Pulmonary artery endothelial cell (primary cell): ENCODE measurements at places on chromosomes 7 and 10. TPM values are rescaled to one million over a fixed set of nuclear protein-coding genes. Genes with fewer than 3 reads are reported as not detected.
A peak's percentile ranks its signal among the peaks of the same experiment; 100 is the strongest.

- DNase-seq: no peak
These were observed 2.0 kb downstream of the NRP1 start for GRCh38 chr10:33332183-33333065.

NXPH1 gene
- not detected in 2 replicates for total RNA-seq

DNA sequence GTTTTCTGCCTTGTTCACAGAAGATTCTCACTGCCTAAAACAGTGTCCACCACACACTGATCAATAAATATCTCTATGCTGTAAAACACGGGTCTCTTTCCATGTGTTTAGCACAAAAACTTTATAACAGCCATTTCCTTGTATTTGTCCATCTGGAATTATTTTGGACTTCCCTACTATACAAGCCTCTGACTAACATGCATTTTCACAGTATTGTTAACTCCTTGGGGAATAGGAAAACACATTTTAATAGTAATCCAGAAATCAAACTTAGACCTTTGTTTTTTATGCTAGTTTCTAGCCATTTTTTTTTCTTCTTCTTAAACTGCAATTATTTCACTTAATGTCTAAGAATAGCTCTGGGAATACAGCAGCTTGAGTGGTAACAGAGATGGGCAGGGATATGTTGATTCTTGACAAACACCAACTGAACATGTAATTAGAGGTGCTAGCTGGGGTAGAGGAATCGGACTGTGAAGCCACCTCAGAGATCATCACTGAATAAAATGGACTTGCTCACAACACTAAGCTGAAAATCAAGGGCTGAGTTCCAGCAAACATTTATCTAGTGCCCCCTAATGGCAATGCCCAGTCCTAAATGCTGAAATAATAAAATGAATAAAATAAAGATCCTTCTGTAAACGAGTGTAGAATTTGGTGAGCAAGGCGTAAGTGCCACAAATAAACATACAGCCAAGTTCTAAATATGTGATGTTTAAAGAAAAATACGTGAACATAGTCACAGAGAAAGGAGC lies 593.1 kb downstream of the SORCS1 start:
- no peak for DNase-seq

GALNT11 gene
- 33.4 and 37.8 TPM in 2 replicates for total RNA-seq

GRCh38 chr7:95690367-95690947 lies 81.9 kb upstream of the DYNC1I1 start:
- DNase-seq: peak; percentile 7

DNA sequence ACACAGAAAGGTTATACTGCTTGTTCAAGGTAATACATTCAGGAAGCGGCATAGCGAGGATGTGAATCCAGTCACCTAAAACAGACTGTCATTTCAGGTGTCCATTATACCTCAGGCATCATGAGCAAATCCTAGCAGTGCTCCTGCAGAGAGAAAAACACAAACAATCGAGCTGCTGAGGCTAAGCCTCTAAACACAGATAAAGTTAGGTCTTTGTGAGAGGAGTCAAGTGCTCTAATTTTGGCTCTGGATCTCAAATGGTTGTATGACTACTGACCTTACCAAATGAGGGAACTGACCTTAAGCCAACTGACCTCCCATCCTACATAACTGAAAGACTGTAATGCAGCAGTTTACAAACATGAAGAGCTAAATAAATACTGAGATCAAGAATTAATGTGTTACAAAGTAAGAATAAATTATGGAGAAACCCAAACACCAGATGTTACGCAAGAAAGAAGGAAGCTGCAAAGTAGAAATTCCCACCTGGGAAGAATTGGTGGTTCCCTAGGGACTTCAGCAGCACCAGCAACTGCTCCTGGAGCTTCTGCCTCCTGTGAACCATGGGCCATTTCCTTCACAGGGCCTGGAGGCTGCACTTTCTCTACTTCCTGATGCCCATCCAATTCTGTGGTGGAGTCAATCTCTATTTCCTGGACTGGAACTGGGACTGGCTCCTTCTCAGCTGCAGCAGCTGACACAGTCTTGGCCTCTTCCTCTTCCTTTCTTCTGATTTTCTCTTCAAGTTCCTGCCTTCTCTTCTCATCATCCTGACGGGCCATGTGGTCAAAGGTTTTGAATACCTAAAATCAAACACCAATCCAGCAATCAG lies 5.8 kb downstream of the NUDCD3 start:
- no peak for DNase-seq

DNA sequence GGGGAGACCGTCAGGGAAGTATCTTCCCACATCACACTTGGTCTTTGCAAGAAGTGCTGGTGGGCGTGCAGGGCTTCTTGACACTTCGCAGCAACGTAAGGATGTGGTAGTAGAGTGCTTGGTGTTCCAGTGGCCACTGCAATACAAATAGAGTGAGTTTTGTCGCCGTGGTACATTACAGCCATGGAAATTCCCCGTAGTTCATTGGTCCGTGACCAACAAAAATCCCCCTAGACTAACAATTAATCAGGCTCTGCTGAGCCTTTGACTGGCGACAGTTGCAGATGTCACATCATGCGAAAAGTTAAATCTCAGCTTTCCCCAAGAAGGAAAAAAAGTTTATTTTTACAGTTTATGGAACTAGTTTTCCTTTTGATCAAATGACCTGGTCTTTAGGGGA lies 134.7 kb downstream of the MGMT start:
- no peak for DNase-seq

- peak; percentile 58 for DNase-seq
These were observed 61.8 kb downstream of the SHH start for GRCh38 chr7:155750255-155751125.

CPA1 gene
- not detected in 2 replicates for total RNA-seq

SCIN gene
- total RNA-seq: under 0.01 and 0.18 TPM in 2 replicates

DNA sequence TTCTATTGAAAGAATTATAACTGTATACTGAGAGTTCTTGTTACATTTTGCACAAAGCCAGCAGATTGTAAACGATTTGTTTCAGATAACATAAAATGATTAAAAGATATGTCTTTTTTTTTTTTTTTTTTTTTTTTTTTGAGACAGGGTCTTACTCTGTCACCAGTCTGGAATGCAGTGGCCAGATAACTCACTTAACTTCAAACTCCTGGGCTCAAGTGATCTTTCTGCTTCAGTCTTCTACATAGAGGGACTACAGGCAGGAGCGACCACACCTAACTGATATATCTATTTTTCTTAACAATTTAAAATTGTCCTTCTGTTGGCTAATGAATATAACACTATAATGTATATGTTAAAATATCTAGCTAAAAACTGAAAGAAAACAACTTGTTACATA lies 317.3 kb upstream of the CACNA2D1 start:
- no peak for DNase-seq

- no peak for DNase-seq
These were observed 1164.7 kb upstream of the AUTS2 start for GRCh38 chr7:68433462-68434070.

DNA sequence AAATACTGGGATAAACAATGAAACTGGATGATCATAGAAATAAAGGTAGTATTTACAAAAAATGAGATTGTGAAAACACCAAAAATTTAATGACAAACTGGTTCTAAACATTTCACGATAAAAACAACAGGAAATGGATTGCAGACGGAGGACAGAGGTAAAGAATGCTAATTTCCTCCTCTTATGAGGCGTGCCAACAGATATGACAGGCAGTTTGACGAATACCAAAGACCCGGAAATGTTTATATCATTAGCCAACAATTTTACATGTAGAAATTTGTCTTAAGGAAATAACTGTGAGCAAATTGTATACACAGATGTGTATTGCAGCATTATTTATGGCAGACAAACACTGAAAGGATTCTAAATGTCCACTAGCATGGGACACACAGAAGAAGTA lies 162.0 kb upstream of the MGMT start:
- peak; percentile 15 for DNase-seq

- no peak for DNase-seq
These were observed 4.3 kb downstream of the HNRNPF start for GRCh38 chr10:43404704-43405084.
